ENCODE measurements at places on chromosomes 2 and 18. TPM values are rescaled to one million over a fixed set of nuclear protein-coding genes. Genes with fewer than 3 reads are reported as not detected.
A peak's percentile ranks its signal among the peaks of the same experiment; 100 is the strongest.

IL1R2 gene
- total RNA-seq, result 0.49 TPM

- DNase-seq, result no peak
Observed at GRCh38 chr2:113985554-113986397, 95.9 kb downstream of the ACTR3 start.

VWA3B gene
- 0.64 TPM for total RNA-seq

DNA sequence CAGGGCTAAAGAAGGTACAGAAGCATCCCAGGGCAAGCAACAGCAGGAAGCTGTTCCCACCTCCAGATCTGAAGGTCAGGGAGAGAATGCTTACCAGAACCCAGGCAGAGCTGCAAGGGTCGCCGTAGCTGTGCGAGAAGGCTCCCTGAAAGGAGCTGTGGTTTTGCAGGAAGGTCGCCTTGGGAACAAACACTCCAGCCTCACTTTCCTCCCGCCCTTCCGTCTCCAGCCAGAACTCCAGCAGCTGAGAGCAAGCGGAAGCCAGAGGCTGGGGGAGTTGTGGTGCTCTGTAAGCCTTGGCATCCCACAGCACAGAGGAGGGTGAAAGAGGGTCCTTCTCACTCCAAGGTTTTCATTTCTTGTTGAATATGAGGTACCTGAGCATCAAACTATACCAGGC lies 18.3 kb upstream of the ICOS start:
- DNase-seq, result no peak

DNA sequence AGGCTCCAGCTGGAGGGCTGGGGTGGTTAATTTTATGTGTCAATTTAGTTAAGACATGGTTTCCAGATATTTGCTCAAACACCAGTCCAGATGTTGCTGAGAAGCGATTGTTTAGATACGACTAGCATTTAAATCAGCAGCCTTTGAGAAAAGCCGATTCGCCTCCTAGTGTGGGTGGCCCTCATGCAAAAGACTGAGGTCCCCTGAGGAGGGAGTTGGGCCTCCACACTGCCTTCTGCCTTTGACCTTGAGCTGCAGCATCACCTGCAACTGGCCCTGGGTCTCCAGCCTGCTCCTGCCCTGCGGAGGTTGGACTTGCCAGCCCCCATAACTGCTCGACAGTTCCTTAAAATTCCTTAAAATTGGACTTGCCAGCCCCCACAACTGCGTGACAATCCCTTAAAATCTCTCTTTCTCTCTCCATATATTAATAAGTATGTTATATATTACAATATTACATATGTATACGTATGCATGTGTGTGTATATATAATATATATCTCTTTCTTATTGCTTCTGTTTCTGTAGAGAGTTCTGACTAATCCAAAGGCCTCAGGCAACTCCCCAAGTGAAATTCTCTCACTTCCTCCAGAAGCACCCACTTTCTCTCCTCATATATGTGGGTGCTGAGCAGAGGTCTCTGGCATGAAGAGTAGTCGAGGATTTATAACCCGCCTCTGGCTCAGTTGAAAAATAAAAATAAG lies 14.4 kb downstream of the FBLN7 start:
- no peak for DNase-seq

DNA sequence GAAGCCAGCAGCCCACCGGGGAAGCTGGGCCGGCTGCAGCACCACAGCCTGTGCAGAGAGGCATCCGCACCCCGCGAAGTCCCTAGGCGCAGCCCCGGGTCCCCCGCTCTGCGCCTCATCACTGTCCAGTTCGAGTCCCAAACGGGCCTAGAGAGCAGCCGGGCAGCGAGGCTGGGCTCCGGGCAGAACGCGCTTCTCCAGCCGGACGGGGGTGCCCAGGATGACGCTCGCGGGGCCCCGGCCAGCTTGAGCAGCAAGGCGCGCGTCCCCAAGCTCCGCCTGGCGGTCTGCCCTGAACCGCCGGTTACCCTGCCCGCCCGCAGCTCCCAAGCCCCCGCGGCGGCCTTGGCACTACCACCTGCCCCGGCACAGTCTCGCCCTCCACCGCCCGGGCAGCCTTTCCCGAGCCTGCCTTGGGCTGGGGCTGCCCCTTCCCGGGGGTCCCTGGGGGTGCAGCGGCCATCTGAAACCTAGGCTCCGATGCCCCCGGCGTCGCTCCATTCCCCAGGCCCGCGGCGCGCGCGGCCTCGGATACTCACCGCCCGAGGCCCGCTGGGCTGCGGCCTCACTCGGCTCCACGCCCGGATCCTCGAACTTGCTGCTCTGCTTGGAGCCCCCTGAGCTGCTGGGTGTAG lies 591 bp downstream of the SLC16A14 start:
- DNase-seq, result peak; percentile 40

GRCh38 chr2:191374939-191375338 lies 129.7 kb downstream of the MYO1B start:
- DNase-seq, result no peak

MALL gene
- 10.5 TPM for total RNA-seq

- DNase-seq, result no peak
Observed at GRCh38 chr2:68234405-68234804, 17.9 kb downstream of the PPP3R1 start.

ANKRD30B gene
- total RNA-seq, result not detected

RFX8 gene
- total RNA-seq, result 0.15 TPM

GRCh38 chr2:1567556-1568344 lies 154.5 kb downstream of the TPO start:
- DNase-seq, result no peak

DNA sequence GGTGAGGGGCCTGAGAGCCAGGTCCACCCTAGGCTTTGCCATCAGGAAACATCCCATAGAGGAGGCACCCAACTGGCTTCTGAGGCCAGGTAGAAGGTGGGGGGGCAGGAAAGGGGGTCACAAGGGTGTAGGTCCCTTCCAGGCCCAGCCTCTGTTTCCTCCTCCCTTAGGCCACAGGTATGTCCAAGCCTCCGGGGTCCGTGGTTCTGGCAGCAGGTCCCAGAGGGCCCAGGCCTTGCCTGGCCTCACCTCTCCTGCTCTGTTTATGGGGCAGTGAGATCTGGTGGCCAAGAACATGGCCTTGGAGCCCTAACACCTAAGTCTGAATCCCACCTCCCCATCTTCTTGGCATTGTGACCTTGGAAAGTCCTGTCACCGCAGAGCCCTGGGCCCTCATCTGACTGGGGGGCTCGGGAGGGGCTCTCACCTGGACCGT lies 21.6 kb upstream of the GPR17 start:
- DNase-seq, result no peak

GRCh38 chr18:34956663-34957062 lies 84.5 kb upstream of the MAPRE2 start:
- DNase-seq, result no peak

MC4R gene
- total RNA-seq, result not detected

GRCh38 chr2:155663265-155663664 lies 669.3 kb downstream of the NR4A2 start:
- no peak for DNase-seq

SPATA3 gene
- total RNA-seq, result not detected

DNA sequence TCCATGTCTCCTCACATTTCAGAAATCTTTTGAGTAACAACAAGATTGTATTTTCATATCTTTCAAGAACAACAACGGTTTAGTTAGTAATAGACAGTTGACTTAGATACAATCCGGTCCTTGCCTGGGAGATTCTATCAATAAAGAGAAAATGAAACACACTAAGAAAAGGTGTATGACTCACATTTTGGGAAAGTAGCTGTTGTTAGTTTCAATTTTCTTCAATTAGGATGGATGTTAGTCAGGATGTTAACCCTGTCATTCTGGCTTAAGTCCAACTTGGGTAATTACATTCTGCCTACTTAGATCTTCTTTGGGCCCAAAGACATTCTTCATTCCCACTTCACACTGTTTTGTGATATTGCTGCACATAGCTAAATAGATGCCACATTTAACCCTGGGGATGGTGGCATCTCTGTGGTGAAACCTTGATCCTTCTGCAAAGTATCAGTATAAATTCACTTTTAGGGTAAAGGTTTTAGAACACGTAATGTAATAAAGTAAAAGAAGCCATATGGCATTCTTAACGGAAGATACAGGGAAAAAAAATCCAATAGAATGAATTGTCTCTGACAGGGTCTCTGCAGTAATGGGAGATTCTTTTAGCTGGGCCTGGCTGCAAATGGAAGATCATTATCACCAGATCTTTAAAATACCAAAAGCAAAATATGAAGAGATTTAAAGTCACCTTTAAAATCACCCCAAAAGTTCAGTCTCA lies 365.5 kb downstream of the FIGN start:
- DNase-seq, result no peak

POMC gene
- total RNA-seq, result 5.3 TPM

- no peak for DNase-seq
Observed at GRCh38 chr18:9918016-9918680, 4.3 kb downstream of the VAPA start.

MROH2A gene
- total RNA-seq, result not detected

GRCh38 chr18:46073474-46074331 lies 1.6 kb upstream of the PSTPIP2 start:
- DNase-seq, result peak; percentile 64

GRCh38 chr2:16434393-16434792 lies 231.2 kb downstream of the CYRIA start:
- no peak for DNase-seq

- DNase-seq, result no peak
Observed at GRCh38 chr2:214629875-214630274, 179.6 kb downstream of the BARD1 start.

DNA sequence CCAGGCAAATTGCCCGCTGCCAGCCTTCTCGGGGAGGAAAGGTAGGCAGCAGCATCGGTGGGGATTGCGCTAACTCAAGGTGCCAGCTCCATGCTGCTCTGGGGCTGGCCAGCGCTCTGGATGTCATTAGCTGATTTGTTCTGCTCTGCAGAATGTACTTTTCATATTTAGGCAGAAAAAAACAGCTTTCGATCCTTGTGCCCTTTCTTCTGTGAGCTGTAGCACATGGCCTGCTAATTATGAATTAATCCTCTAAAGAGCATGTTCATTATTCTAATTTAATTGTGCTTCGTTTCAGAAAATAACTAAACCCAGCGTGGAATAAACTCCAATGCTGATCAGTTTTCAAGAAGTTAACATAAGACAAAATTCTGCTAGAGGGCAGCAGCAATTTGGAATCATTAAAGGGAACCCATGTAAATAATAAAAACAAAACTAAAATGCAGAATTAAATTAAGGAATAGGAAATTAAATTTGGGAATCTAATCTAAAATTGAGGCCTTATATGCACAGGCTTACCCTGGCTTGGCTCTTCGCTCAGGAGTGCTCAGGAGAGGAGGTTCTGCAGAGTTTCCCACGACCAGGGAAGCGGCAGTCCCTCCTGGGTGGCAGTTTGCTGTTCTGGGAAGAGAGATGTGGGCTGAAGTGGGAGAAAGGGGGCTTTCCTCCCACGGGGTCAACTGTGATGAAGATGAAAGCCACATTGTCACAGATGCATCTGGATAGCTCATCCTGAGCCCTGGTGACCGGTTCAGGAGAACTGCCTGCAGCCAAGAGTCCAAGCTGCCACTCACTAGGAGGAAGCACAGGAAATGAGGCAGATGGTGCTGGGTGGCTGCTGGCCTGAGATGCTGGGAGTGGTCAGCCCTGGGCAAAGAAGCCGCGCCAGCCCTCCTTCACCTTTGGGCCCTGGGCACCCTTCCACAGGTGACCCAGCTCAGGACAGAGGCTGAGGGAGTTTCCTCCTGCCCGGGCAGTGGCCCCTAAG lies 93.2 kb upstream of the PKDCC start:
- DNase-seq, result no peak

EGR4 gene
- total RNA-seq, result not detected

KYNU gene
- total RNA-seq, result 0.67 TPM

- DNase-seq, result no peak
Observed at GRCh38 chr2:72983500-72984161, 66.3 kb downstream of the EMX1 start.

- DNase-seq, result no peak
Observed at GRCh38 chr2:49026706-49027105, 127.6 kb downstream of the FSHR start.

LINC00305 gene
- total RNA-seq, result not detected

CD207 gene
- not detected for total RNA-seq

DNA sequence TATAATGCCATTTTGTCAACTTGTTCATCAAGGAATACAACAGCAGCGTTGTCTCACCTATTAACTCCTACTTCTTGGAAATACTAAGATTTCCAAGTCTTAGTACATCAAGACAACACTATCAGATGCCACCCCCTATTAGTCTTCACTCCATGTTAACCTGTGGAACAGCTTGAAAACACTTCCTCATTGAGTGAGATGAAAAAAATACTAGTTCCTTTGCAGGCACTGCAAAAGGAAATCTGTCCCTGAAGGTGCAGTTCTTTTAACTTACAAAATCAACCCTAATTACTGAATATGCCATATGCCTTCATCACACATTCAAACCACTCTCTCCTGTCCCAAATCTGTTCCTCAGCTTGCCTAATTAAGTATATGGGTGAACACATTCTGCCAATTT lies 4.0 kb downstream of the CWC22 start:
- DNase-seq, result no peak

GRCh38 chr2:53562407-53562806 lies 205.2 kb upstream of the CHAC2 start:
- no peak for DNase-seq

Data from heart right ventricle (tissue), 16 donors.